Kasumi-1 (cell line): ENCODE measurements at places on chromosomes 1 and 21.

GRCh38 chr1:27634177-27634984 is 604 bp downstream of the FGR start:
- DNase-seq, result peak; percentile 6

GRCh38 chr1:13699510-13699909 is 478 bp upstream of the PRDM2 start:
- DNase-seq, result peak; percentile 8

DNA sequence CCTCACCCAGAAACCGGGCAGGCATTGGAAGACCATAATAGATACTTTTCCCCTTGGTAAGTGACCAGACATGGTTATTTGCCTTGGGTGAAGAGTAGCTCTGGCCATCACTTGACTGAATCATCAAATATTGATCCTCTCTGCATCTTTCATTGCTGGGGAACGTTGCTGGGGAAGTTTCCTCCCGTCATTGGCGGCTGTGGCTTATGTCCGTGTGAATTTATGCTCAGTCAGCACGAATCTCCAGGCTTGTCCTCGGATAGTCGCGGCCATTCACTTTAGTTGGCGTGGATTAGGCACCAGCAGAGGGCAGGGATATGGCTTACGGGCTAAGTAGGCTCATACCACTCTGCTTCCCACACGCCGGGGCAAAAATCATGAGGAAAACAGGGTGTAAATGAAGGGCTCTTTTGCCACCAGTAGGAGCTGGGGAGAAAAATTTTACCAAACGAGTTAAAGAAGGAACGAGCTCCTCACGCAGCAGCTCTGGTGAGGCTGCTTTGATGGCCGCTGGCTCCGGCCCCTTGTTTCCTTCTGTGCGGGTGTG is 473.4 kb downstream of the CAMTA1 start:
- no peak for DNase-seq

DNA sequence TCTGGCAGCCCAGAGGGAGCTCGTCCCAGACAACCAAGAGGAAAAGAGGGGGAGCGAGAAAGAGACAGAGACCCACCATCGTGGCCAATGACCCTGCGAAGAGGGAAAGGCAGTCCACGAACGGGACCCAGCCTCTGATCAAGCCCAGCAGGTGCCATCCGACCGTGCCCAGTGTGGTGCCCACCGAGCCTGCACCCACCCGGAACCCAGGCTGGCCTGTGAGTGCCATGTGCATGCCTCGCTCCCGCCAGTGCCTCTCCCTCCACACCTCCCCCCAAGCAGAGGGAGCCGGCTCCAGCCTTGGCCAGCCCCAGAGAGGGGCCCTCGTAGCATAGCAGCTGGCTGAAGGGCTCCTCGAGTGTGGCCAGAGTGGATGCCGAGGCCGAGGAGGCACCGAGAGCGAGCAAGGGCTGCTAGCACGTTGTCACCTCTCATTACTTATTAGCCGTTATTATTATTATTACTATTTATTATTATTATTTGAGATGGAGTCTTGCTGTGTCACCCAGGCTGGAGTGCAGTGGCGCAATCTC is 130.7 kb upstream of the CHRM3 start:
- no peak for DNase-seq

DNA sequence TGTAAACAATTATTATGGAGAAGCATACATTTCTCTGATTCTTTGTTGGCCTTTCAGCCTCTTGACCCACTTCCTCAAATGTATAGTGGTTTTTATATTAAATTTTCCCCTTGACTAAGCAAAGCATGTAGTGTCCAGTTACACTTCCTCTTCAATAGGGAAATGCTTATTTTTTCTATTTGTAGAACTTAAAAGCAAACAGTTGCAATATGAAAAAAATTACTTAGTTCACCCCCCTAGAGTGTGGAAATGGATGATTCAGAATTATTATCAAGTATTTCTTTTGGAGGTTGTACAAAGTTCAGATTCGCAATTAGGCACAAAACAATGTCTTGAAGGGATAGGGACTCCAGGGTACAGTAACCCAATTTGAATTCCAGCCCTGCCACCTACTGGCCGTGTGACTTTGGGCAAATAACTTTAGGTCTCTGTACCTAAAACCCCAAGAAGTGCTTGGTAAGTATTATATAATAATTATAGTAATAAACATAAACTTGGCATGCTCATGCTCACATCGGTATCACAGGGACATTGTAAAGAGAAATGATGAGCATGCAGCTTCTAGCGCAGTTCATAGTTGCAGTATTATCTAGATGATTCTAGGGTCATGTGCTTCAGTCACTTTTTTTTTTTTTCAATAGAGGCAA is 28.6 kb upstream of the IFNGR2 start:
- DNase-seq, result peak; percentile 82

DNA sequence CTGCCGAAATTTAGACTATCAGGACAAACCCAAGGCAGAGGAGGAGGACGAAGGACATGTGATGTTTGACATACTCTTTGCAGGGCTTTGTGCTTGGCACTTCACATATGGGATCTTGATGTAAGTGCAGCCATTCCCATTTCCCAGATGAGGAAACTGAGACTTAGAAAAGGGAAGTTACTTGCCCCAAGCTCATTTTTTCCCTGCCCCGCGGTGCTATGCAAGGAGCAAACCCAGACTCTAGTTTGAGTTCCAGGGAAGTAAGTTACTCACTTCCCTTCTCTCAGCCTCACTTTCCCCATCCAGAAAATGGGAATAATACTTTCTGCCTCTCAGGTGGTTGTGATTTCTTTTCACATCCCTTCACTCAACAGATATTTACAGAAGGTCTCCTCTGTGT is 4.5 kb upstream of the FOXO6 start:
- no peak for DNase-seq

DNA sequence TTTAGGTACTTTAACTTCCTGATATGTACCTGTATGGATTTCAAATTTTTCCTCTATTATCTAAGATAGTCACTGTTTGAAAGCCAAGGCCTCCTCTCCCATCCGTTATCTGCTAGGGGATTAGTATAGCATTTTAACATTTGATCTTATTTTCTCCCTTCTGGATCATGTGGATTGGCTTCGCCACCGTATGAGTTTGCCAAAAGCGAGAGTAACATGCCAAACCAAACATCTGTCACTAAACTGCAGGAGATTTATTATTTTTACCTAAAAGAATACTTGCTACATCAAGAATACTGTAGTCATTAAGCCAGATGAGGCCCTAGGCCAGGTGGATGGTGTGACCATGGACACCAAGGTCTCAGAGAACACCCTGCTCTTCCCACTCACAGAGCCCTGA is 28.5 kb upstream of the EEIG2 start:
- DNase-seq, result no peak

- no peak for DNase-seq
Measured at GRCh38 chr1:117537291-117537920, 68.4 kb upstream of the TENT5C start.

GRCh38 chr1:223142269-223142668 is 779 bp downstream of the TLR5 start:
- DNase-seq, result no peak

DNA sequence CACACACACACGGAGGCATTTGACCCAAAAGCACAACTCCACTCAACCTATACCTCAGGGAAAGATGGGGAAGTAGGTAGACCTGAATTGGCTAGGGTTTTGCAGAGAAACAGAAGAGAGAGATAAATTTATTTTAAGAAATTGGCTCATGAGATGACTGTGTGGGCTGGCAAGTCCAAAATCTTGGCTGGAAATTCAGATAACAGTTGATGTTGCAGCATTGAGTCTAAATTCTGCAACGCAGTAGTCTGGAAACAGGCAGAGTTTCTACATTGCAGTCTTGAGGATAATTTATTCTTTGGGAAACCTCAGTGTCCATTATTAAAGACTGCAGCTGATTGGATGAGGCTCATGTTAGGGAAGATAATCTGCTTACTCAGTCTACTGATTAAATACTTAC is 4.3 kb upstream of the LCE2B start:
- DNase-seq, result no peak

- no peak for DNase-seq
Measured at GRCh38 chr1:52122384-52122783, 19.5 kb upstream of the ZFYVE9 start.

DNA sequence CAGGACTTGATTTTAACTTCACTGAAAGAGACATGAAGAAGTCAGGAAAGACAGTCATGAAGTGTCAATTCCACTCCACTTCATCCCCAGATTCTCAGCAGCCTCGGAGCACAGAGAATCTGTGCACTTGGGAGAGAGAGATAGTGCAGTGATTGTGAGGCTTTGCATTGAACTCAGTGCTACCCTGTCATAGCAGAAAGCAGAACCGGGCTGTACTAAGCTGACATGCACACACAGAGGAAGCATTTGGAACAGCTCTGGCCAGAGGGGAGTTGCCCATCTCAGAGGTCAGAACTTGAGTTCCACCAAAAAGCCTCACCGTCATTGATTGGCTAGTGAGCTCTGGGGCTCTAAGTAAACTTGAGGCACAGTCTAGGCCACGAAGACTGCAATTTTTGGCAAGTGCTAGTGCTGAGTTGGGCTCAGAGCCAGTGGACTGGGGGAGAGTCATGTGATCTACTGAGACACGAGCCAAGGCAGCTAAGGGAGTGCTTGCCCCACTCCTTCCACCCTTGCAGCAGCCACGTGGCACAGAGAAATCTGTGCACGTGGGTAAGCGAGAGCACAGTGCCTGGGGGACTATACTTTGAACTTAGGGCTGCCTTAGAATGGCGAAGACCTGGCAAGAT is 810.2 kb upstream of the ADAMTS5 start:
- DNase-seq, result no peak

DNA sequence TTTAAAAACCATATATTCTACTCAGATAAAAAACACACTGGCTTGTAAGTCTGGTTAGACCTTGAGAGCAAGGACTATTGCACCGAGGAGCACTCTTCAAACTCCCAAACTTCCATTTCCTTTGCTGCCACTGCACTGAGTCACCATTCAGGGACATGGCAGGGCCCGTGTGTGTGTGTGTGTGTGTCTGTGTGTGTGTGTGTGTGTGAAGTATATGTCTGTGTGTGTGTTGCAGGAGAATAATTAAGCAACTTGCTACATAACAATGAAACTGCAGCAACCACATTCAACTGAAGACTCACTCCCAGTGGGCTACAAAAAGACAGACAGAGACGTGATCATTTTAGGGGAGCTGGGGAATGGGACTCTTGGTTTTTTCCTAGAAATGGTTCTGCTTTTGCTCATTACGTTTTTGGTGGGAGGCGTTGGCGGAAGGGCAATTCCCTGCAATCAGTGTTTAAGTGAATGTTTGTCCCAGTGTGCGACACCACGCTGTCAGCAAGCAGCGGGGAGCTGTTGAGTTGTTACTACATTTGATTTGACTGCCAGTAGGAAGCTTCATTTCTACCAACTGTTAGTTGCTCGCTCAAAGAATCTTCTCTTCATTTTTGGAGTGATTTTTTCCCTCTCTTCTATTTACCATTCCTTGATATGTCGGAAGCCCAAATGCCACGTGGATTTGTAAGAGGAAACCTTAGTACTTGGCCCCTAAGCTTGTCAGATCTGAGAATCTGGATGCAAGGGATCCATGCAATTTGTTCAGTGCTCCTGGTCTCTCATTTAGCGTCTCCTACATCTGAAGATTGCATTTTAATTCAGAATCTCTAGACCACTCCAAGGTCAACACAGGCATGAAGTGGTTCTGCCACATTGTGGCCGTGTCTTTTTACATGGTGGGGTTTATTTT is 36.1 kb downstream of the ESRRG start:
- DNase-seq, result no peak

DNA sequence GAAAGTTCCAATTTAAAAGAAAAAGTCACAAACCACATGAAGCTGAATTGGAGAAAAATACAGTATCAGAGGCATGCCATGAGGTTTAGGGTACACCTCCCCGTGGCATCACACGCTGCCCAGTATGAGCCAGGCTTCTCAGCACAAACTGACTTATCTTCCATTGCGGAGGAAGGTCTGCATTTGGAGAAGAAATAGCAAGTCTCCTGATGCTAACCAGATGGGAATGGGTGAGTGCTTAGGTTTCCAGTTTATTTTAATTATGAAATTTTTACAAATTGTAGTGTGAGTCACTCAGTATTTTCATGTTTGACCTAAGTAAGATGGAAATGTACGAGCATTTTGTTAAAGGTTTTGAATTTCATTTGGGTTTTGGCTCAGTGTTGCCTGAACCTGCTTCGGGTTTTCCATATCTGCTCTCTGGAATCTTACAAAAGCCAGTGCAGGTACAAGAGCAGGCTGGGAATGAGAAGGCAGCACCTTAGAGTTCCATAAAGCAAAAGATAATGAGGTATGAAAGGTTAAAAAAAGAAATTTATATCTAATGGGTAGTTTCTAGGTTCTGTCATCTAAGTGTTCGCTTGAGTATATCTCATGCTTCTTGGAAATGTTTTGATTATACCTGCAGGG is 213.9 kb downstream of the PATJ start:
- no peak for DNase-seq

GRCh38 chr1:235783148-235783776 is 83.4 kb downstream of the LYST start:
- DNase-seq, result peak; percentile 56

GRCh38 chr1:73162564-73162963 is 880.2 kb upstream of the NEGR1 start:
- no peak for DNase-seq

- DNase-seq, result no peak
Measured at GRCh38 chr1:4916610-4917009, 262.2 kb downstream of the AJAP1 start.

DNA sequence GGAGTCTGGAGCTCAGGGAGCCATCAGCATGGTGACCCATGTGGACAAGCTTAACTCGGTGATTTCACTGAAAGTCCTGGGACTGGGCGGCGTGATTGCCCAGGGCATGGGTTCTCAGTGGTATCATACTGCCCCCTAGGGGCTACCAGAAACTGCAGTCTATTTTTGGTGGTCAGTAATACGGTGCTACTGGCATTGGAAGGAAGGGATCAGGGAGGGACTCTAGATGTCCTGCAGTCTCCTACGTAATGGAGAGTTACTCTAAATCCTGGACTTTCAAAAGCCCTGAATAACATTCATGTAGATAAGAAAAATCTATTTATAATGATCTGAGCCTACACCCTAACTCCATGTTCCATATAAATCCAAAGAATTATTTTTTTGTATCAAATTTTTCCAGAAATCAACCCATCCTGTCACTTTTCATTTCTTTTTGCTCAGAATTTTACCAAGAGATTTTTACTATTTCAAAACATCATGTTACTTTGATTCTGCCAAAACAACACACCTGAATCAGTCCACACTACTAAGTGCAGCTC is 37.3 kb downstream of the PABPC4 start:
- peak; percentile 78 for DNase-seq

DNA sequence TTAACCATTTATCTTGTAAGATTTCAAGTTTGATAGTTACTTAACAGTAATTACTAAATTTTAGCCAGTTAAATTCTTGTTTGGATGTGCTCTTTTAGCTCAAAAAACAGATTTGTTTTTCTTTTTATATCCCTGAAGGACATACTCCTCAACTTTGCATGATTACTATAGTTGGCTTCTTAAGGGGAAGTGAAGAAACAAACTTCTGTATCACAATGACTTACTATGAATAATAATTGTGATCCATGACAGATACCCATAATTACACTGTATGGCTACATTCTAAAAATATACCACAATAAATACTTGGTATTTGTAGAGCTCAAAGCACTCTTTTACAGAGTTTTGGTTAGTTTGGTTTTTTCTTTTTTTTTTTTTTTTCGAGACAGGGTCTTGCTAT is 55.8 kb downstream of the IARS2 start:
- DNase-seq, result no peak
